ENCODE measurements at places on chromosomes 12 and 14.

GRCh38 chr12:104490186-104490585 is 33.4 kb downstream of the CHST11 start:
- H3K4me1 ChIP-seq = peaks cover 16% of the 10 kb centered on the region
- no peak overlapping the region for H3K4me3 ChIP-seq
- DNase-seq = no peak
- no peaks in the 10 kb centered on the region for H3K27me3 ChIP-seq
- no peaks in the 10 kb centered on the region for H3K36me3 ChIP-seq

DNA sequence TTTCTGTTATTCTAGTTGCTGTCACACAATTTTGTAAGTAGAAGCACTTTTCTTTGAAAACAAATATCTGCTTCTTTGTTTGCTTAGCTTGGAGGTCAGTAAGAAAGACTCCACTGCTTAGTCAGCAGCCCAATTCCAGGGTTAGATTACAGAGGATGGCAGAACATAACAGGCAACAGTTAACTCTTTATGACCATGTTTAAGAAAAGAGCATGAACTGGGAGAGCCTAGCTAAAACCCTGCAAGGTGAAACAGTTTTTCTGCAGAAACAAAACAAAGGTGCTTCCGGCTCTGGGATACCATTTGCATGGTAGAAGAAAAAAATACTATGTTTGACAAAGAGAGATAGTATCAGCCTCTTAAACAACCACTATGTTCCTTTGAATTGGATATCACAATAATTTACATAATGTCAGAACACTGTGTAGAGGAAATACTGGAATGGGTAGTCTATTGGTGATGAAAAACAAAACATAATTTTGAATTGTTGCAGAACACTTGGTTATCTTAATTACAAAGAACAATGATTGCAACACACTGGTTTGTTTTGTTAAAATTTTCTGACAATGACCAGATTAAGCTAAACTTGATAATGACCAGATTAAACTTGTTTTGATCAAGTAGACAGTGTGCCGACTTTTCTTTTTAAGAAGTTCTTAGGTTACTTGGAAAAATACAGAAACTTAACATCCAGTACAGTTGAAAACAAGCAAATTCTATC is 22.4 kb upstream of the PPM1H start:
- DNase-seq = no peak
- peaks cover 11% of the 10 kb centered on the region for H3K4me1 ChIP-seq

- H3K27ac ChIP-seq = no peak overlapping the region
- no peak overlapping the region for H3K4me3 ChIP-seq
- no peaks in the 10 kb centered on the region for H3K27me3 ChIP-seq
- no peaks in the 10 kb centered on the region for H3K4me1 ChIP-seq
- H3K36me3 ChIP-seq = no peaks in the 10 kb centered on the region
Measured at GRCh38 chr14:97602438-97603117, 805.4 kb downstream of the VRK1 start.

GRCh38 chr12:75984577-75985182 is 46.9 kb downstream of the PHLDA1 start:
- no peaks in the 10 kb centered on the region for H3K36me3 ChIP-seq
- H3K27ac ChIP-seq = no peak overlapping the region
- peaks cover 5% of the 10 kb centered on the region for H3K4me1 ChIP-seq
- no peak for DNase-seq
- H3K4me3 ChIP-seq = no peak overlapping the region

DNA sequence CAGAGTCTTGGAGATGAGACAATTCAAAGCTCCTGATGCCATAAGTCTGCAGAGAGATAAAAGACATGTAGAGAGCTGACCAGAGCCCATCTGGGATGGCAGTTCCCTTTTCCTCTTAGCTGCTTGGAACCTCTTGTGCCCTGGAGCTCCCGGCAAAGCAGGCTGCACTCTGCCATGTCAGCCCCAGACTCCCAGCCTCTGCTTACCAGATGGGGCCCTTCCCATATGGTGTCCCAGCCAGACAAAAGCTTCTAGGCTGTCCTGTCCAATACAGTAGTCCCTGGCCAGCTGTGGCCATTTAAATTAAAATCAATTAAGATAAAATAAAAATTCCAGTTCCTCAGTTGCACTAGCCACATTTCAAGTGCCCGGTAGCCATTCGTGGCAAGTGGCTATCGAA is 303.9 kb downstream of the TTC6 start:
- no peaks in the 10 kb centered on the region for H3K4me1 ChIP-seq
- H3K4me3 ChIP-seq = no peak overlapping the region
- no peak overlapping the region for H3K27ac ChIP-seq
- no peaks in the 10 kb centered on the region for H3K27me3 ChIP-seq
